Endothelial cell of umbilical vein (primary cell): ENCODE measurements at places on chromosomes 3 and 15. TPM values are rescaled to one million over a fixed set of nuclear protein-coding genes. Genes with fewer than 3 reads are reported as not detected.

Gene SLC24A5
- not detected in 2 replicates for total RNA-seq

Gene ANKUB1
- total RNA-seq: not detected in 2 replicates

Gene HTR3C
- not detected in 2 replicates for total RNA-seq

Gene CAMP
- total RNA-seq: not detected in 2 replicates

Gene GRK7
- total RNA-seq: not detected in 2 replicates

Gene CRABP1
- total RNA-seq: not detected in 2 replicates

Gene MAP1A
- total RNA-seq: 2.1 and 4.8 TPM in 2 replicates

Gene SLC15A2
- total RNA-seq: 0.11 and 0.60 TPM in 2 replicates

Gene OPA1
- total RNA-seq: 57.8 and 62.0 TPM in 2 replicates

Gene ST8SIA2
- 0.35 TPM in 1 of 2 replicates, not detected in the other for total RNA-seq

Gene CLDN16
- total RNA-seq: not detected in 2 replicates

Gene AP3B2
- total RNA-seq: not detected in 2 replicates

Gene GNAT1
- 0.77 and 0.78 TPM in 2 replicates for total RNA-seq

Gene SNTN
- total RNA-seq: not detected in 2 replicates

Gene SLC25A26
- 11.8 and 14.0 TPM in 2 replicates for total RNA-seq

Gene KCNMB2
- not detected in 2 replicates for total RNA-seq

Gene GOLGA8J
- total RNA-seq: 0.35 TPM in 1 of 2 replicates, not detected in the other

Gene TM4SF1
- 559 and 619 TPM in 2 replicates for total RNA-seq

Gene SHC4
- 0.20 TPM in 1 of 2 replicates, not detected in the other for total RNA-seq

Gene LARP6
- total RNA-seq: 16.9 and 25.2 TPM in 2 replicates

Gene CPN2
- total RNA-seq: not detected in 2 replicates

Gene ZPLD1
- not detected in 2 replicates for total RNA-seq

Gene CSPG4
- not detected in 2 replicates for total RNA-seq

Gene CHRNA7
- total RNA-seq: 2.6 and 2.7 TPM in 2 replicates

Gene GOLGA6D
- not detected in 2 replicates for total RNA-seq
